Osteocyte (in vitro differentiated cells): ENCODE measurements at places on chromosomes 1 and 21.

DNA sequence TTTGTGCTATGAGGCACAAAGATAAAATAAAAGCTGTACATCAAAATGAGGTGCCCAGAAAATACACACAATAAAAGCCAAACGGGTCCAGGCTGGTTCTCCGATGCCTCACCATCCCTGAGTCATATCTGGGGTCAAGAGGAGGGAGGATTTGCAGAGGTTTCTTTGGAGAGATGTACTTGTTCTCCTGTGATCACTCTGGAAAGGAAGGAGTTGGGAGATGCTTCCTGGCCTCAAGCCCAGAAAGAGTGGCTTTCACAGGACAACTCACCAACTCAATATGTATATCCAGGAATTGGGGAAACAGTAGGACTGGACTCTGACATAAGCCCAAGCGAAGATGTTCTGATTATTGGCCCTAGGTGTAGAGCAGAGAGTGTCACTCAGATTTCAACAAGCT, 51.9 kb downstream of the DIPK1A start:
- DNase-seq, result no peak

GRCh38 chr1:153509729-153510354, 25.9 kb downstream of the S100A6 start:
- no peak for DNase-seq

- no peak for DNase-seq
These were observed 1.6 kb downstream of the FCN3 start for GRCh38 chr1:27372808-27373690.

GRCh38 chr1:104804147-104804546, 1054.4 kb downstream of the AMY1C start:
- DNase-seq, result no peak

- DNase-seq, result no peak
These were observed 8.4 kb downstream of the ETV3L start for GRCh38 chr1:157091186-157091585.

GRCh38 chr21:14567331-14568279, 21.5 kb upstream of the SAMSN1 start:
- no peak for DNase-seq

GRCh38 chr1:201608635-201609395, 69.9 kb downstream of the NAV1 start:
- no peak for DNase-seq

GRCh38 chr1:12467570-12468286, 150.3 kb downstream of the DHRS3 start:
- no peak for DNase-seq

- DNase-seq, result peak; percentile 51
These were observed 12.3 kb downstream of the LY9 start for GRCh38 chr1:160808289-160808688.

DNA sequence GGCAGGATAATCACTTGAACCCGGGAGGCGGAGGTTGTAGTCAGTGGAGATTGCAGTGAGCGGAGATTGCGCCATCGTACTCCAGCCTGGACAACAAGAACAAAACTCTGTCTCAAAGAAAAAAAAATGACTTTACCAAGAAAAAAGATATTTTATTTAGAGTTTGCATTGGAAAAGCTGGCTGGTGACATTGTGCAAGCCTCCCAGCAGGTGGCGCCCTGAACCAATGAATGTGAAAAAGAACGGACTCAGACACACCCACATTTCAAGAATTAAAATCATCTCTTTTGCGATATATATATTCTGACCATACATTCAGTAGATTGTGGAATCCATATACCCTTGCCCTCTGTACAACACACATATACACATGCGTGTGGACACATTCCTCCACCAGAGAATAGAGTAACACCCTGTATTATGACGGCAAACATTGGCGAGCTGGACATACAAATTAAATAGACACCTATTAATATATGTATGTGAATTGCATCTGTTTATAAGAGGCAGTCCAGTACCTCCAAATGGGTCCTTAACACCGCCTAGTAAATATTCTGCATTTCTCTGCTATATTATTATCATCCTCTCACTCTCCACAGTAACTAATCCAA, 39.0 kb upstream of the CADM3 start:
- DNase-seq, result peak; percentile 87

GRCh38 chr1:70656361-70656760, 245.3 kb downstream of the CTH start:
- no peak for DNase-seq

DNA sequence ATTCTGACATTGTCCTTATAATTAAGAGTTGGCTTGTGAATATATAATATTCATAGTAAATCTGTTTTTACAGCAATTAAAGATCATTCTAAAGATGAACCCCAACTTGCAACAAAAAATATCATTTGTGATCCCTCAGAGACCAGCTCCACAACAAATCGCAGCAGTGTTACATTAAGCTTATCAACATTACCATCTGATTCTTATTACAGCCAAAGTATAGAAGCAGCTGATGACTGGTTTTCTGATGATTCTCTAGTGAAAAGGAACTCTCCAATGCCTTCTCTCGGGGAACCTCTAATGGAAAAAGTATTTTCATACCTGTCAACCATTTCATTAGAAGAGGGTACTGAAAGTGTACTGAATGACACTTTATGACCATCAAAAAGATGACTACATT, 45.4 kb downstream of the C1orf185 start:
- DNase-seq, result no peak

DNA sequence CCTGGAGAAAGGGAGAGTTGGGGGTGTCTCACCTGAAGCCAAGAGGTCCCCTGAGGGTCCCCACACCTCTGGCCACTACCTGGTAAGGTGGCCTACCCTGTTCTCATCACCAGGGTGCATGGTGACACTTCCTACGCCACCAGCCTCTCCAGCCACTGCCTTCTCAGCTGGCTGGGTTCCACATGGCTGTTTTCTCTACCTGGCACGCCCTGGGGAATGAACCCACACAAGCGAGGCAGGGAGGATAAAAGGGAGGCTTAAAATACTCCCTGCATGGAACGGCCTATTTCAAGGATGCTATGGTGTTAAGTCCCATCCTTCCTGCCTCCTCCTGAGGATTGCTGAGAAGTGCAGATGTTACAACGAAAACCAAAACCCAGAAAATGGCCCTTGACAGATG, 84.7 kb downstream of the PIK3CD start:
- DNase-seq, result no peak

- no peak for DNase-seq
These were observed 1.7 kb downstream of the CC2D1B start for GRCh38 chr1:52364235-52364839.

DNA sequence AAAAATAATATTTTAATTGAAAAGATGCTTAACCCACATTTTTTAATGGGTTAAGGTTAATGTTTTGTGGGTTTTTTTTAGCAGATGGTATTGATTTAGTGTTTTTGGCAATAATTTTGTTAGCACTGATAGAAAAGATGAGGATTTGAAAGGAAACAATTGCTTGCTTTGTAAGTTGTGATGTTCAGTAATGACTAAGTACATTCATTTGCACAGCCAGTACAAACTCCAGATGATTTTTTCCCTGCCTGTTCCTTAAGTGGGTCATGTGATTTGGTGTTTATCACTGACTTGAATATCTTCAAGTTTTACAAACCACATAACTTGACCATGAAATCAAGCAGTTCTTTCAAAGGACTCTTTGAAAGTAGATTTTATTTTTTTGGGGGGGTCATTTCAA, 15.0 kb downstream of the DISP1 start:
- no peak for DNase-seq

- DNase-seq, result no peak
These were observed 45.0 kb upstream of the KIRREL1 start for GRCh38 chr1:157948312-157949073.

DNA sequence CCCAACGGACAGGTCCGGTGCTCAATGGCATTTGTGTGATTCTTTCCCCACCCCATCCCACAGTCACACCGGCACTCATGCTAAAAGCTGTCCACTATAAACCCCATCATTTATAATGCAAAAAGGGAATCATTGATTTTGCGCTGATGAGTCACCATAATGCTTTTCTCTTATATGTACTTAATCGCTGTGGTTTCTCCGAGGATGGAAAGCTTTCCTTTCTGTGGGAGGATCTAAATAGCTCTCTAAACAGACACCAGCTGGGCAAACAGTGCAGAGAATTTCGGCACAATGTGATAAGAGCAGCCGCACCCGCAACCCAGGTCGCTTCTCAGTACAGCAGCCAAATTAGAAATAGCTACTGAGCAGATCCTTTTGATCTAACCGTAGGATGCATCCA, 85.6 kb downstream of the SETD4 start:
- no peak for DNase-seq

DNA sequence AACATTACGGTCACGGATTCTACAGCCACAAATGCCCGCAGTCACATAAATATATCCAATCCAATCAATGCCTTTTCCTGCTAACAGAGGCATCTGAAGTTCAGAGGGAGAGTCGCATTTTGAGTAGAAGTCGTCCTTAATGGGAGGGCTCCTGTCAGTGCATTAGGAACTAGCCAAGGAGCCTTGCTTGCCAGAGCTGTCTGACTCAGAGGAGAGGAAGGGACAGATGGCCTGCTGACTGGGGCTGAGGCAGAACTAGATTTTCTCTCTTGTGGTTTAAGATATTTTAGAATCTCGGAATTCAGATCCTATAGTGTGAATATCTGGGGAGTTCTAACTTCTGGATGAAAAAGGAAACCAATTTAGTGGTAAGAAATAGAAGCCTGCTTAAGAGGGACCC, 10.6 kb downstream of the XKR8 start:
- DNase-seq, result no peak

GRCh38 chr1:201348211-201348566, 29.3 kb downstream of the TNNT2 start:
- DNase-seq, result no peak

DNA sequence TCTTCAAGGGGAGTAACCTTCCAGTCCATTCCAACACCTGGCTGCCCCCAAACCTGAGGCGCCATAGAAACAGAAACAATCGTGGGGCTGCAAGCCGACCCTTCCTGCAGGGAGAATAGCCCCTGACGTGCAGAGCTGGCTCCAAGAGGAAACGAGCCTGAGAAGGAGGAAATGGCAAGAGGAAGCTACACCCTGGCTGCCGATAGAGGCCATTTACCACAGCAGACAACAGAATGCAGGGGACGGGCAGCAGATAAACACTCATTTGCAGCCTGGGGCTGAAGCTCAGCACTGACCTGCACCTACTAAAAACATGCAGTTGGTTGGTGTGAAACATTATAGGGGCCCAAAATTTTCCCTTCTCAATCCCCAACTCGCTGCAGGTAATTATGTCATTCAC, 8.7 kb upstream of the TDRD10 start:
- DNase-seq, result no peak

- DNase-seq, result no peak
These were observed 118.3 kb downstream of the NUF2 start for GRCh38 chr1:163440090-163440489.

DNA sequence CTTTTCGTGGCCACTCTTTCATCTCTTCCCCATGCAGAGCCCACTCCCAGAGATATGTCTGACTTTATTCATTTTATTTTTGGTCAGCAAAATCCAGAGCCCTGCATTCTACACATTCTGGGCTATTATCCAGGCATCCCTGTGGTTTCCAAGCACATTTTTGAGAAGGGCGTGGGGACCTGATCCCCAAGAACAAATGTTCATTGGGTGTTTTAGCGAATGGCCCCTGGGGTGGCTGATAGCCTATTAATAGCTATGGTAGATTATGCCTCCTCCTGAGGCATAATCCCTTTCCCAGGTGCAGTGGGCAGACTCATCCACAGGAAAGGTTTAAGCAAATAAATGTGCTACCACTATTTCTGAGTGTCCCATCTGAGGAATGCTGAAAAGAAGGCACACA, 511.8 kb upstream of the USP24 start:
- no peak for DNase-seq

DNA sequence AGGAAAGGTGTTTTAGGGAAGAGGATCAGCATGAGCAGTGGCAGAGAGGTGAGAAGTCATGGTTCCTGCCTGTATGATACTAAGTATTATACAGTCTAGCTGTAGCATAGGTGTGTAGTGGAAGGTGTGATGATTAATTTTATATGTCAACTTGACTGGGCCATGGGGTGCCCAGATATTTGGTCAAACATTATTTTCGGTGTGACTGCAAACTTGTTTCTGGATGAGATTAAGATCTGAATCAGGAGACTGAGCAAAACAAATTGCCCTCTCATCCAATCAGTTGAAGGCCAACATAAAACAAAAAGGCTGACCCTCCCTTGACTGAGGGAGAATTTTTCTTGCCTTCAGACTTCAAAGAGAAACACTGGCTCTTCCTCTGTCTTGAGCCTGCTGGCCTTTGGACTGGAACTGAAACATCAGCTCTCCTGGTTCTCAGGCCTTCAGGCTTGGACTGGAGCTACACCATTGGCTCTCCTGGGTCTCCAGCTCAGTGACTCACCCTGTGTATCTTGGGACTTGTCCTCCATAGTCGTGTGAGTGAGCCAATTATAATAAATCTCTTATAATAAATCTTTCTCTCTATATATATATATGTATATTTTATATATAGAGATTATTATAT, 6.8 kb upstream of the CDC42 start:
- no peak for DNase-seq

DNA sequence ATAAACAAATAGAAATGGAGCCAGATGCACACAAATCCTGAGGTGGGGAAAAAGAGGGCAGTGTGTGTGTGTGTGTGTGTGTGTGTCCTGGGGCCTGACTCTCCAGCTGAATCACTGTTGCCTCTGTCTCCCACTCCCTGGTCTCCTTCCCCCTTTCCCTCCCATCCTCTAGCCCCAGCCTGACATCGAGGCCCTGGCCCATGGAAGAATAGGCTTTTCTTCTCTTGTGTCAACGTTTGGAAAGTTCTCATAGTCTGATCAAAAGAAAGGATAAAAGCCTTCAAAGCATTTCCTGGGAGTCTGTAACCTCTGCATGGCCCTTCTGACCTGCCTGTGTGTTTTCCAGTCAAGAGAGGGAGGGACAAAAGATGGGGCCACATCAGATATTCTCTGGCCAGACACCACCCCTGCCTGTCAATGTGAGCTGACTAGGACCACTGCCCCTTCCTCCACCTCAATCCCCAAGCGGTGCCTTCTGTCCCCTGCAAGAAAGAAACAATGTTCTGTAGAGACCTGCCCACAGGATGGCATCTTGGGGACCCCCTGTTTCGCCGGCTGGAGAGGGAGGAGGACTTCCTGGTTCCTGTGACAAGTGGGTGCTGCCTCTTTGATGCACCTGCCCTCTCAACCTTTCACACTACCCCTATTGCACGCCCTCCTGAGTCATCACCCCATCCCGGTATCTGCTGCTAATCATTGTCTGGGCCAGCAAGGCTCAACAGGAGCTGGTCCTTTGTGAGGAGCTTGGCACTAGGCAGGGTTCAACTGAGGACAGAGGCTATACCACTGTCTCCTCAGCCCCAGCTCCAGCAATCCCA, 16.2 kb downstream of the KCNJ10 start:
- DNase-seq, result no peak
